T follicular helper cell (primary cell): ENCODE measurements at places on chromosomes 6 and 20.

GRCh38 chr6:6972456-6972855, 135.3 kb upstream of the RREB1 start:
- DNase-seq = no peak

- no peak for DNase-seq
These were observed 21.2 kb upstream of the ADIG start for GRCh38 chr20:38559764-38560163.

GRCh38 chr6:27866357-27867050, 45.7 kb downstream of the OR2B2 start:
- DNase-seq = peak; percentile 16

GRCh38 chr6:21271428-21272155, 322.0 kb upstream of the SOX4 start:
- DNase-seq = no peak

DNA sequence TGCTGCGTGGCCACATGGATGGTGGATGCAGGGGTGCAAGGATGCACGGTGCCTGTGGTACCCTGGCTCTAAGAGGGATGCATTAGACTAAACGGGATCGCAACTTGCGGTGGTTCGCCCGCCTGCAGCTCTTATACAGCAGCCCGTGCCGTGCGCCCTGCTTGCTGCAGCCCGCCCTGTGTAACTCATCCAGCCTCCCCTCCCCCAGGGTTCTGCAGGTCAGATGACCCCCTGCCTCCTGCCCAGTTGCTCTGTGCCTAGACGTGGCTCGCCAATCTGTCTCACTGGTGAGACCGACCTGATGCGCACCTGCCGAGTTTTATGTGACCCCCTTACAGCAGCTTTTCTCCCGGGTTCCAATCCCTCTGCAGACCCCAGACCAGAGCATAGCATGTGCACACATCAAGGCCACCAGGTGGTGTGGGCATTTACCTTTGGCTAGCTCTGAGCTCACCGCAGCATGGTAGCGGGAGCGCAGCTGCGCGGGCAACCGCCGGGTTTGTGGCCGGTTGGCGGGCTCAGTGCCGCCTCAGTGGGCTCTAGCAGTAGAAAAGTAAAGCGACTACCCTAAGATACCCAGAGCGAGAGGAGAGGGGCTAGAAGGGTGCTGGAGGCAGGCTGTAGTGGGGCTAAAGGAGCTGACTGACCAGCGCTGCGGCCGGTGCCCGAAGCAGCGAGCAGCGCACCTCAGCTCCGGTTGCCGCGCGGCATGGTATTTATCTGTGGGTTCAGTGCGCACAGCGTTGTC, 693 bp upstream of the GNAS-AS1 start:
- DNase-seq = no peak

DNA sequence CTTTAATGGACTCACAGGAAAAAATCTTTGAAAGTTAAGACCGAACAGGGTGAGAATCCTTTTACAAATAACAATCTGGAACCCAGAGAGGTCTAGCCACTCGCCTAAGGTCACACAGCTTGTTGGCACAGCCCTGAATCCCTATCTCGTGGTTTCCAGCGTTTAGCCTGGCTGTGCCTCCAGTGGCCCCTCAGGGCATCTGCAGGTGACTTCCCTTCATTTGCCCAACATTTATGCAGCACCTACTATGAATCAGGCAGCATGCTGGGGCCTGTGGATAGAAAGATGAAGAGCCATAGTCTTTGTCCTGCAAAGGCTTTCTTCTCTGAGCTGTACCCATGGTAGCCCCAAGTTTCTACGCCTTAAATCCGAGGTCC, 2.6 kb upstream of the NR2E1 start:
- DNase-seq = no peak

GRCh38 chr6:12401200-12401599, 111.0 kb downstream of the EDN1 start:
- no peak for DNase-seq

DNA sequence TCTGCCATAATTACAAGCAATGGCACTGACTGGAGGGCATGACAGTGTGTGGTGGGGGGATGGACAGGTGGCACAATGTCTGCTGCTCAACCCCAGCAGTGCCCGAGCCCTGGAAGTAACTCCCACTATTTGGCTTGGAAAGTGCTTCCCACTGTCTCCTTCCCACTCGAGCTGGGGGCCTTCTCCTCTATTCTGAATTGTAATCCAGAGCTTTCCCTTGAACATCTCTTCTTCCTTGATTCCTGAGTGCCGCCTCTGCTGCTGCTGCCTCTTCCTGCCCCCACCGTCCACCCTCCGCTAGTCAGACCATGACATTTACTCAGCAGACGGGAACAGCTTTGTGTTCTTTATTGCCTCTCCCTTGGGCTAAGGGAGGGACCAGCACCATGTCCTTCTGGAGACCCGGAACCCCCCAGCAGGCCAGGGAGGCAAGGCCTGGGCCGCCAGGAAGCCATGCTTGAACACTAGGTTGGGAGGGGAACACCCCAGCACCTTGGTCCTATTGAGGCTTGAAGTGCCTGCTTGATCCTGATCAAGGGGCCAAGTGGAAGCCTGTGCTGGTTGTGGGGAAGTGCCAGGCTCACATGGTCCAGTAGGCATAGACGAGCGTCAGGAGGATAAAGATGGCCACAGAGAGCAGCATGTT, 17.0 kb downstream of the CCDC167 start:
- no peak for DNase-seq

- DNase-seq = no peak
These were observed at the start of gene DST for GRCh38 chr6:56642366-56643261. TSS of gene DST (minus strand) at chr6:56642889.

DNA sequence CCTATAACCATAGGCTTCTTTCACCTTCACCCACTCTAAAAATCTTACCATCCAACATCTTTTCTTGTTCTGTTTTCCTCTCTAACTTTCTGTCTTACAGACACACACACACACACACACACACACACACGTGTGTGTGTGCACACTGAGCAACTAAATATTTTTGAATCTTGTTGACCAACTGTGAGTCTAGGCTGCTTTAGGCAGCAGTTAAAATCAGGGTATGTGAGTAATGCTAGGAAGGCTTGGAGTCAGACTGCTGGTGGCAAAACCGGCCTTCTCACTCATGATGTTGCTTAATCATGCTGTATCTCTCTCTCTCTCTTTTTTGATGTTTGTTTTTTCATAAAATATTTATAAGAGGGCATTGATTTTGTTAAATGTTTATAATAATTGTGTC, 103.1 kb upstream of the TBX18 start:
- DNase-seq = no peak

DNA sequence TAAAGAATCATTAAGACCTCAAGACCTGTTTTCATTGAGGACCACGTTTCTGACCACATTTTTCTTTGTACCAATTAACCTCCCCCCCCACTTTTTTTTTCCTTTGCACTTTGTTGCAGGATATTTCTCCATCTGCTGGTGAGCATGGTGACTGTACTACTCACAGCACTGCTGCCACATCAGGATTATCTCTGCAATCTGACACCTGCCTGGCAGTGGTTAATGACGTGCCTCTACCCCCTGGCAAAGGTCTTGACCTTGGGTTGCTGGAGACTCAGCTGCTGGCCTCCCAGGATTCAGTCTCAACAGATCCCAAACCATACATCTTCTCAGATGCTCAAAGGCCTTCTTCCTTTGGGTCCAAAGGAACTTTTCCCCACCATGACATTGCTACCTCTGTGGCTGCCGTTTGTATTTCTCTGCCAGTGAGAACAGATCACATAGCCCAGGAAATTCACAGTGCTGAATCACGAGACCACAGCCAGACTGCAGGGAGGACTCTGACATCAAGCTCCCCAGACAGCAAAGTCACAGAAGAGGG, 46.6 kb upstream of the EDN3 start:
- no peak for DNase-seq

GRCh38 chr6:36800223-36801076, 38.8 kb downstream of the CPNE5 start:
- no peak for DNase-seq

- no peak for DNase-seq
These were observed 117.7 kb downstream of the PLEKHG1 start for GRCh38 chr6:150717419-150717818.

DNA sequence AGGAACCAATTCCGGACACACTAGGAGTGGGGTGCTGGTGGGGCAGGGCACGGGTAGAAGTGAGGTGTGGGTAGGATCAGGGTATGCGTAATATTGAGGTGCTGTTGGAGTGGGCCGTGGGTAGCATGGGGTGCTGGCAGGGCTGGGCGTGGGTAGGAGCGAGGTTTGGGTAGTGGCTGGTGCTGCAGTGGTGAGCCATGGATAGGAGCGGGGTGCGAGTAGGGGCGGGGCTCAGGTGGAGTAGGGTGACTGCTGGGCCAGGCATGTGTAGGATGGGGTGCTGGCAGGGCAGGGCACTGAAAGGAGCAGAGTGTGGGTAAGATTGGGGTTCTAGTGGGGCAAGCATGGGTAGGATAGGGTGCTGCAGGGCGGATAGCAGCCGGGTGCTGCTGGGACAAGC, 114.2 kb upstream of the DUSP22 start:
- no peak for DNase-seq

DNA sequence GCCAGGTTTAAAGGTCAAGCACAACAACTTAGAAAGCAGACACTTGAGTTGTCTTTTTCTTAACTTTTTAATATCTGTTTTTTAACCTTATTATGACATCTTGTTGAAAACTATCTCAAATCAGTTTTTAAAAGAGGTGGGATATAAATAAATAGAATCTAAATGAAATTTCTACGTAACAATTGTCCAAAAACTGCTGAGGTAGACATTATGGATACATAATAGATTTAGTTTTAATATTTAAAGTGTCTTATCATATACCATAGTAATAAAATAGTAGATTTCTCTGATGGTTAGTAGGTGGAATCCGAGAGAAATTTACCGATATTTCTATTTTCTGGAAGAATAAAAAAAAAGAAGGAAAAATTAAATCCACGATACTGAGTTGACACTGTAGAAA, 113.9 kb upstream of the MMS22L start:
- no peak for DNase-seq

GRCh38 chr6:33172688-33173534, 19.4 kb downstream of the COL11A2 start:
- no peak for DNase-seq

GRCh38 chr6:111989743-111990142, 64.2 kb upstream of the CCN6 start:
- DNase-seq = no peak

- DNase-seq = no peak
These were observed 4.3 kb downstream of the PFDN4 start for GRCh38 chr20:54212226-54212625.

DNA sequence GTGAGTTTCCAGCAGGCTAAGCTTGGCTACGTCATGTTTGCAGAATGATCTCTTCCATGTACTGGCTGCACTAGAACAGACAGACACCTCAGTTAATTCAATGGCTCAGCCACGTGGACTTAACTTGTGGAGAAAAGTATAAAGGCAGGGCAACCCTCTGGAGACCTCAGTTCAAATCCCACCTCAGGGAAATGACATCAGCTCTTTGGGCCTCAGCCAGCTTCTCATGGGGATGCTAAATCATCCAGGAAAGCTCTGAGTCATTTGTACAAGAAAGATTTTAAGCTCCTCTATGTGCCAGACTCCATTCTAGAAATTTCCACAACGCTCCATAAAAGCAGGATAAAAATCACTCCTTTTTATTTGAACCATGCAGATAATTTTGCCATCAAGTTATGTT, 128.5 kb upstream of the SALL4 start:
- DNase-seq = no peak

- DNase-seq = no peak
These were observed 24.1 kb upstream of the PAX1 start for GRCh38 chr20:21681234-21681921.

GRCh38 chr6:142773324-142773723, 171.7 kb downstream of the HIVEP2 start:
- no peak for DNase-seq

- DNase-seq = no peak
These were observed 167.9 kb downstream of the HAO1 start for GRCh38 chr20:7772371-7772770.

- no peak for DNase-seq
These were observed 5.5 kb upstream of the SALL4 start for GRCh38 chr20:51807720-51808250.

GRCh38 chr6:3874069-3874468, 24.9 kb downstream of the FAM50B start:
- DNase-seq = no peak

GRCh38 chr6:156918647-156919046, 141.5 kb downstream of the ARID1B start:
- DNase-seq = no peak

DNA sequence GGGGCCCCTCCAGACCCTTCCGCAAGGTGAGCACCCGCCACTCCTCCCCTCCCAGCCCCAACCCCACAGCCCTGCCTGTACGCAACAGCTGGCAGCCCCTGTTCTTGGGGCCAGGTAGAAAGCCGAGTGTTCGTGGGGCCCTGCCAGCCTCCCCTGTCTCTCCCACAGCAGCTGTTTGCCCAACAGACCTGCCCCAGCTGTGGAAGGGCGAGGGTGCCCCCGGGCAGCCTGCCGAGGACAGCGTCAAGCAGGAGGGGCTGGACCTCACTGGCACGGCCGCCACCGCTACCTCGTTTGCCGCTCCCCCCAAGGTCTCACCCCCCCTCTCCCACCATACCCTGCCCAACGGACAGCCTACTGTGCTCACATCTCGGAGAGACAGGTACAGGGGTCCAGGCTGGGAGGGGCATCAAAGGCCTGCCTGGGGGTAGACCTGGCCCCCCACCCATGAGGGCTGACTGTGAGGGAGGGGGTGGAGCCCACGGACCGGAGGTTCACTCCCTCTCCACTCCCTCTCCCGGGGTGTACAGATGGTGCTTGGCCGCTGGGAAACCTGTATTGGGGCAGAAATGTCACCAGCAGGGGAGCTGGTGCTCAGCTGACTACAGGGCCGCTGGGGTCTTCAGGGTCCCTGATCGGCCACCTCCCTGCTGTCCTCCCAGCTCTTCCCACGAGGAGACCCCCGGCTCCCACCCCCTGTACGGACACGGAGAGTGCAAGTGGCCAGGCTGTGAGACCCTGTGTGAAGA, 41.1 kb downstream of the FOXP4 start:
- DNase-seq = no peak

DNA sequence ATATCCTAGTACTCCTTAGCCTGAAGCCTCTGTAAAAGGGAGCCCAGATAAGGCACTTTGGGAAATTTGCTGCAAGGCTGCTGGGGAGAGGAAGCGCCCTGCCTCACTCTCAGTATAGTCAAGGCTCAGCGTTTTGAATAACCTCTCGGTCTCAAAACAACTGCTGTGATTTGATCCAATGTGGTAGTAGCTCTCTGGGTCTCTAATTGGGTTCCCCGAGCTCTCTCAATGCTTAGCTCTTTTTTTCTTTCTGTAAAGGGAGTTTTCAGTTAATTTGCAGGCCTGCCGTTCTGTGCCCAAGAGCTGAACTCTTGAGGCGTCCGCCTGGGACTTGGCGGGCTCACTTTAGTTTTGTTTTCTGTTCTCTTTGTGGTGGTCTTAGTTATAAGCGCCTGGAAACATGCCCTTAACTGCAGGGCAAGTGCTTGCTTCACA, 41.2 kb downstream of the ZHX3 start:
- no peak for DNase-seq

DNA sequence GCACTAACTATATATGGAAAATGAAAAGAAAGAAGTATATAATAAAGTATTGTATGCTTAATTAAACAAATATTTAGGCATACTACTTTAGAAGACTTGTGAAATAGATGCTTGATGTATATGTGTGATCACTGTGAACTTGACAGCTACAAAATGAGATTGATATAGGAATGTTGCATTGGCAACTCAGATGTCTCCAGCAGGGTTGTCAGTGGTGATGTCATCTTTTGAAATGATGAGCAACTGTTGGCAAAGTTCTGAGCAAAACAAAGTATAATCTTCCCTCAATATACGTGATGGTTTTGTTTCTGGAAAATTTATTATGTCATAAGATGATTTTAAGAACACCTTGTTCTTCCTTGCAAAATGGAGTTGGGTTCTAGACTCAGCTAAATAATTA, 133.8 kb downstream of the ARID1B start:
- no peak for DNase-seq
